ENCODE measurements at places on chromosomes 13 and 19.

DNA sequence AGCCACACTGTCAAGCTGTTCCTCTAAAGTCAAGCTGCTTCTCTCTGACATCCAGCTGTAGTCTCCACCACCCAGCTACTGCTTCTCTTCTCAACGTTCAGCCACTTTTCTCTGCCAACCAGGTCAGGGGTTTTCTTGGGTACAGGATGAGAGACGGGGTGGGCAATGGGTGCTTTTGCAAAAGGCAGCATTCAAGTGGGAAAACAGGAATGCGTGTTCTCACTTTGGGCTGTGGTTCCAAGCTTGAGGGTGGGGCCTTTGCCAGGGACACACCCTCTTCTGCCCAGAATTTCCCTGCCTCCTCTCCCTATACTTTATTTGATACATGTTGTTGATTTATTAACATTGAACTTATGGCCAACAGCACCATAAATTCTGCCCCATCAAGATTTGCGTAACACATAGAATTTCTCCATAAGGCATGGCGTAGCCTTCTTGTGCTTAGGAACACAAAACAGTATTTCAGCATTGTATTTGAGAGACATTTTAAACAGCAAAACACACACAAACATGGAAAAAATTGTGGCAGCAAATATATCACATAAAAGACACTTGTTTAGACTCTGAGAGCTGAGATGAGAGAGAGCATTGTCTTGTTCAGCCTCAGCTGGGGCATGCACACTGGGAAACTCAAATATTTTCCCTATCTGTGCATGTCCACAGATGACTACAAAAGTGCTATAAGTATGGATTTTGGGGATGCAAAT is 392.8 kb downstream of the SLITRK6 start:
- no peak for DNase-seq

DNA sequence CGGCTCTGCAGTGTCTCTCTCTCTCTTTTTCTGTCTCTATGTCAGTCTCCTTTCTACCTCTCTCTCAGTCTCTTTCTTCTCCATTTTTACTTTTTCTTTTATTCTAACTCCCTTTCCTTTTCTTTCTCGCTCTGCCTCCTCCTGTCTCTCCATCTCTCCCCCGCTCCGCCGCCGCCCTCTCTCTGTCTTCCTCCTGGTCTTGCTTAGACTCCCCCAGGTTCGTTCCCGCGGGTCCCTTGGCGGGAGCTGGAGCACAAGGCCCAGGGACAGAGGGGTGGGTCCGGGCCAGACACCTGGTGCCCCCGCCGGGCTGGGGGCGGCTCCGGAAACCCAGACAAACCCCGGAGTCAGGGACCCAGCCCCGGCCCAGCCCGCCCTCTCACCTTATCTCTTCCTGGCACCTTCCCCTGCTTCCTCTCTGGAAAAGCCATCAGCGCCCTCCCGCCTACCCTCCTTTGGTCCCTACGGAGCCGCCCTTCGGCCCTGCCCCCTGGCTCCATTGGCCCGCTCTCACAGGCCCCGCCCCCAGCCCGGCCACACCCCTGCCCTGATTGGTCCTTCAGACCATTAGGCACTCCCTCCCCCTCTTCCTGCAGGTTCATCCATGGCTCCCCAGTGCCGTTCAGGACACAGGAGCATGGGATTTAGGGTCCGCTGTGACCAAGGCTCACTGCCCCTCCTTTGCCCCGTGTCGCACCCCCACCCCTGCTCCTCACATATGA is 15.4 kb upstream of the NOP53 start:
- peak; percentile 42 for DNase-seq

DNA sequence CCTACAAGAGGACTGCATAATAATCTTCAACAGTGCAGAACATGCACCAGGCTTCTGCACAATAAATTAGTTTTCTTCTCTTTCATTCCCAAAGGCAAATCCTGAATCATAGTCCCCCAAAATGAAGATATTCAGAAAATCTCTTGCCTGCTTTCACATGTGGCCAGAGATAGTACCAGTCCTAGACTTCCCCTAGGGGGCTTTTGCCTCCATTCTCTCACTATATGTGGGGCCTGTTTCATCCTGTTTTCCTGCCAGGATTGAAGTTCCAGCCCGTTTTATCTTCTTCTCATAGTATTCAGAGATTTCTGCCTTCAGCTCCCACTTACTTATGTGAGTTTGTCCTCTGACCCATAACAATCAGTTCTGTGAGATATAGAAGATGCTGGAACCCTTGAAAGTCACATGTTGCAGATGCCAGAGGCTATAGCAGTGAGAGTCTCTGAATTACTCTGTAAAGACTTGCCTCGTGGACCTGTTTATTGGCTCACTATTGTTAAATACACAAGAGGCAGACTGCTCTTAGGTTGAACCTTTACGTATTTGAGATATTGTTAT is 421.9 kb upstream of the PCDH9 start:
- no peak for DNase-seq

DNA sequence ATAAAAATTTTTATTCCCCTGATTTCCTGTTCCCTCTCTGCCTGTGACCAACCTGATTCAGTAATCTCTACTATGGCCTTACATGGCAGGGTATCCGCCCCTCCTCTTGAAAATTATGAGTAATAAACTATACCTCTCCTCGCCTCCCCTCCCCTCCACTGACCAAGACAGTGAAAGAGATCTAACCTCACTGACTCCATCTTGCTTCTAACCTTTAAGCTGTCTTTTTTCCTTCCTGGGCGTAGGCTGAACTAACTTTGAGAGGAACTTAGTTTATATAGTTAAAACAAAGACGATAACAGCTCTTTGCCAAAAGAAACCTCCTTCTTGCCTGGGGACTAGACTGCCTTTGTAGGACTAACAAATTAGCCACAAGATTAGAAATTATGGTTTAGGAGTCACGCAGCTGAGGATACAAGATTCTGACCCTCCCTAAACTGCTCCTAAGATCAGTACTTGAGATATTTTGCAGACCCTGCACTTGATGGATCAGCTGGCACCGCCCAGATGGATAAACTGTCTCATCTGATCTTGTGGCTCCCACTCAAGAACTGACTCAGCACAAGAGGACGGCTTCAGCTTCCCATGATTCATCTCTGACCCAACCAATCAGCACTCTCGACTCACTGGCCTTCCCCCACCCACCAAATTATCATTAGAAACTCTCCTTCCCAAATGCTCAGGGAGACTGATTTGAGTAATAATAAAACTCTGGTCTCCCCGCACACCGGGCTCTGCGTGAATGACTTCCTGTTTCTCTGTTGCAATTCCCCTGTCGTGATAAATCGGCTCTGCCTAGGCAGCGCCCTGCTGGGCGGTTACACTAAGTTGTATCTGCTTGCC is 187.1 kb downstream of the TDRD3 start:
- no peak for DNase-seq

- DNase-seq = no peak
Measured at GRCh38 chr19:55091126-55091910, 15.6 kb downstream of the EPS8L1 start.

GRCh38 chr13:53759016-53759415 is 730.4 kb downstream of the OLFM4 start:
- no peak for DNase-seq

GRCh38 chr19:31099515-31100205 is 249.6 kb downstream of the TSHZ3 start:
- no peak for DNase-seq

Data from DND-41 (cell line).